Stimulated activated CD8-positive, alpha-beta memory T cell treated with anti-CD3 and anti-CD28 coated beads, Interleukin-15, amount 100 ng/mL, for 1 hour (primary cell): ENCODE measurements at places on chromosomes 11 and 22.
A peak's percentile ranks its signal among the peaks of the same experiment; 100 is the strongest.

GRCh38 chr11:21771097-21771496 is 421.8 kb upstream of the ANO5 start:
- DNase-seq: no peak

GRCh38 chr11:45155627-45156180 is 9.3 kb downstream of the PRDM11 start:
- DNase-seq: no peak

DNA sequence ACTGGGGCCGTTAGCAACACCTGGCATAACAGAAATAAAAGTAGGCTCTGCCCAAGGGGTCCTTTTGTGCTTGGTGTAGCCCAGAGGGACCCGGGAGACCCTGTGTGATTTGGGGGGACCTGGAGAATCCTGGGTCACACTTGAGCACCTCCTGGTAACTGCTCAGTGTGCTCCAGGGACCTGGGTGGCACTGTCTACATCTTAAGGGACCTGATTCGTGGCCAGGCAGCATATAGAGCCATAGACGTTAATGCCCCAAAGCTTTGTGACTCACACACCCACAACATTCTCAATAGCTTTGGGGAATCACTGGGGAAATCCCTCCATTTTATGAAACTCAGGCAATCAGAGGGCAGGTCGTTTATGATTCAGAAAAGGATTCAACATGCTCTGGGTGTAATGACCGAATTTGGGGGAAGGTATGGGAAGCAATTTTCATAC is 3.6 kb upstream of the IGF2 start:
- DNase-seq: no peak

- DNase-seq: no peak
Measured at GRCh38 chr11:3604167-3604566, 37.6 kb downstream of the ART5 start.

DNA sequence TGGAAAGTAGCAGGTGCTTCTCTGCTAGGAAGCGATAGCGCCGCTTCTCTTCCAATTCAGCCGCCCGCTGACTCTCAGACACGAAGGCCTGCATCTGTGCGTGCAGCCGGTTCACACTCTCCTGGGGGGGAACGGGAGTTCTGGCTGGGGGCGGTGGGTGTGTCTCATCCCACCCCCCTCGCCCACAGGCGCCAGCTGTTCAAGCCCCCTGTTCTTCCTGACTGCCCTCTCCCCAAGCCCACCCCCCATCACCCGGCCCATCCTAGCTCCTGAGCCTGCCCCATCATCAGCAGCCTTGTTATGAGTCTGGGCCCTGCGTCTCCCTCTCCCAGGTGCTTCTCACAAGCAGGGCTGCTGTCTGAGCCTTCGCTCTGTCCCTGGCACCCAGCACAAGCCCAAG is 13.1 kb upstream of the SLC16A8 start:
- no peak for DNase-seq

DNA sequence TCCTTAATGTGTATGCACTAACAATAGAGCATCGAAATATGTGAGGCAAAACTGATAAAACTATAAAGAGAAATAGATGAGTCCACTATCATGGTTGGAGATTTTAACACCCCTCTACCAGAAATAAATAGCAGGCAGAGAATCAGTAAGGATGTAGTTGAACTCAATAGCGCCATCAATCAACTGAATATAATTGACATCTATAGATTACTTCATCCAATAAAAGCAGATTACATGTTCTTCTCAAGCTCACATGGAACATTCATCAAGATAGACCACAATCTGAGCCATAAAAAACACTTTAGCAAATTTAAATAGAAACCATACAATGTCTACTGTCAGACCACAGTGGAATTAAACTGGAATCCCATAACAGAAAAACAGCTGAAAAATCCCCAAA is 46.9 kb upstream of the NUP160 start:
- no peak for DNase-seq

DNA sequence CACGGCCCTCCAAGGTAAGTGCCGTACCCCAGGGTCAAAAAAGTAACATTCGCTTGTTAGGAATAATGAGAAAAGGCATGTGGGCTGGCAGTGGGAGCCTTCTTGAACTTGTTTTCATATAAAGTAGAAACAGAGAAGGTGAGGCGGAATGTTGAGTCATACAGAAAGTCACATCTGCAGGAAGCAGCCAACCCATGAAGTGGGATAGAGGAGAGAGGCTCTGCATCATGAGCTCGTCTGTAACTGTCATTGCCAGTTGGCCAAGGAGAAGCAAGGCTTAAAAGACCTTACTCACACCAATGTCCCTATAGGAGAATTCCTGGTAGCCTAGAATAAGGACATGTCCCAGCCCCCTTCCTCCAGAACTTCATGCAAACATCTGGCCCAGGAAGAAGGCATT is 253.3 kb downstream of the BUD13 start:
- DNase-seq: no peak

DNA sequence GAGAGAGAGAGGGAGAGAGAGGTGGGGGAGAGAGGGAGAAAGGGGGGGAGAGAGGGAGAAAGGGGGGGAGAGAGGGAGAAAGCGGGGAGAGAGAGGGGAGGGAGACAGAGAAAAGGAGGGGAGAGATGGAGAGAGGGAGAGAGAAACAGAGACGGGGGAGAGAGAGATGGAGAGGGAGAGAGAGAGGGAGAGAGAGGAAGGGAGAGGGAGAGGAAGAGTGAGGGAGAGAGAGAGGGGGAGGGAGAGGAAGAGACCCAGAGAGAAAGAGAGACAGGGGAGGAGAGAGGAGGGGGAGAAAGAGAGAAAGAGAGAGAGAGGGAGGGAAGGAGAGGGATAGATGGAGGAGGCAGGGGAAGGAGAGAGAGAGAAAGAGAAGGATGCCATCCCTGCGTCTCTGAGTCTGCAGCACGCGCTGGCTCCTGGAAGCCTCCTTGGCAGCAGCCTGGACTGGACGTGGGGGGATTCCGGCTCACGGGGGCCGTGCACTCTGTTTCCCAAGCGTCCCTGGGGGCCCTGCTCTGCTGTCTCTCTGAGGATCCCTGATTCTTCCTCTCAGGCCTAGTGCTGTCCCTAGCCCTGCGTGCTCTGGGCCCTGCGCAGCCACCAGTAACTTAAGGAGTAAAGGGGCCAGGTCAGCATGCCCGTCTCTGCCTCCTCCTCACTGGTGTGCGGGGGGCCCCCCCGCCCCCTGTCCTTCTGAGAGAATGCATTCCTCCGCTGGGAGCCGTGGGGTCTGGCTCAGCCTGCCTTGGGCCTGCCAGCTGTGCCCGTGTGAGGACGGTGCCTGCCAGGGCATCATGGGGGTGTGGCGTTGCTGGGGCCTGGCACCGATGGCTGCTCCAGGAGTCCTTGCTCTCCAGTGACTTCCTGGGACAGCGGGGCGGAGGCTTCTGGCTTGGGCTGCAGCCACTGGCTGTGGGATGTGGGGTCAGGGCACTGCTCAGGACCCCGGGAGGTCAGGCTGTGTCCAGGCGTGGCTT is 429.5 kb downstream of the TBC1D22A start:
- DNase-seq: no peak

DNA sequence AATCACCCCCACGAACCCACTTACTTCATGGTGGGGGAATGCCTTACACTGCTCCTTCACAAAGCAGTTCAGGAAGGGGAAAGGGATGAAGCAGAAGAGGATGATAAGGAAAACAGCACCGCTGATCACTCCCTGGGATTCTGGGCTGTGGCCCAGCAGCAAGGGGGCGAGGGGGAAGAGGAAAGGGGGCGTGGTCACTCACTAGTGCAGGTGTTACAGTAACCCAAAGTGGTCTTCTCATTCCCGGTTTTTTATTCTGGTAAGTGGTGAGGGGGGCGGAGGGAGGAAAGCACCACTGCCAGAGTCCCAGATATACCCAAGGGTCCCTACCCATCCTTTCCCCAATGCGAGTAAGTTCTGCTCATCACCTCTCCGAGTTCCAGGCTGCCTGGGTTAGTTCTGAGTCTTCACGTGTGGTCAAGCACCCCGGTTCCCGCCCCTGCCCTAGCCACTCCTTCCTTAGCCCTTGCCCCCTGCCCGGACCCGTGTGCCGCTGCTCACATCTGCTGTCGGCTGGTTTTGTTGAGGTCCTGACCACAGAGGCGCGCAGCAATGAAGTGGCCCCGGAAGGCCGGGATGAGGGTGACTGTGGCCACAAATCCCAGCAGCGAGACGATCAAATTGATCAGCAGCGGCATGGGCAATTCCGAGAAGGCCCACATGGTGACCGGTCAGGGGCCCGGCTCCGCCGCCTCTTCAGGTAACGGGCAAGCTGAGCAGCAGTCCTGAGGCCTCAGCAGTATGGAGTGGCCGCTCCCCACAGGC is 477 bp downstream of the DPAGT1 start:
- no peak for DNase-seq

DNA sequence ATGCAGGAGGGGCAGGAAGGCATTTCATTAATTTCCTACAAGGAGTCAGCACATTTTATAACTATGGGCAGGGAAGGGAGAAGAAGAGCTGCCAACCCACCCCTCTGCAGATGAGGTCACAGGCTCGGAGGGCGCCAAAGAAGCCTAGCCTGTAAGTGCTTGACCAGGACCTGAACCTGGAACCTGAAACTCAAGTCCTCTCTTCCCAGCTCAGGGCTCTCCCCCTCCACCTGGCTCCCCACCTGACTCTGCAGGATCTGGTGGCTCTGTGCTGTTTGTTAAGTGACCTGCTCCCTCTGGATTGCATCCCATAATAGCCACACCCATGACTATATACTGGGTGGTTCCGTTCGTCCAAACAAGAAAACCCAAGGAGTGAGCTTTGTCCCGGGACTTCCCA is 27.3 kb downstream of the SCGB1A1 start:
- no peak for DNase-seq

- DNase-seq: no peak
Measured at GRCh38 chr11:58924230-58924629, 15.1 kb upstream of the GLYATL1 start.

DNA sequence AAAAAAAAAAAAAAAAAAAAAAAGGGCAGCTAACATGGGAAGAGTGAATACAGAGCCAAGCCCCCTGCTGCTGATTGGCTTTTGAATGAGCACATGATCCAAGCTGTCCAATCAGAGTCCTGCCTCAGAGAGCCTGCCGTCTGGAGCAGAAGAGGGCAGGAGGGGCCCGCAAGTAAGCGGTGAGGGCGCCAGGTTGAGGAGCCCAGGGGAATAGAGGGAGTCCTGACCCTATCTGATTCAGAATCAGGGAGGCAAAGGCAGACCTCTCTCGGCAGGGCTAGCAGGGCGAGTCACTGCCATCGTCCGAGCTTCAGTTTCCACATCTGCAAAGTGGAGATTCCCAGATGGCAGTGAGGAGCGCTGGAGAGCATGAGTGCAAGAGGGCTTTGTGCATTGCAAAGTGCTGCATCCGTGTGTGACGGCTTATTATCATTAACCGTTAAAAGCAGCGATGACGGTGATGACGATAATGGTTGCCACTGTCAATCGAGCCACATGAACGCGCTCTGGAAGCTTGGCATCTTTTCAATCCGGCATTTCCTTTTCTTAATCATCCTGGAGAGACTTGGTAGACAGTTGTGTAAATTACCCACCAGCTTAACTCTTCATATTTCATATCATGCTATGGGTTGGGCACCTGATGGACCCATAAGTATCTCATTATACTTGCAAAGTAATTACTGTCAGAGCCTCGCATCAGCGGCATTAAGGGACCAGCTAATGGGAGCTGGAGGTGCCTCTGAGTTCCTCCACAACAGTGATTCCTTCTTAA is 68.6 kb upstream of the ATXN10 start:
- DNase-seq: no peak

GRCh38 chr22:42883121-42883520 is 26.0 kb upstream of the ARFGAP3 start:
- DNase-seq: no peak

- DNase-seq: no peak
Measured at GRCh38 chr11:110327508-110327907, 31.1 kb upstream of the RDX start.

DNA sequence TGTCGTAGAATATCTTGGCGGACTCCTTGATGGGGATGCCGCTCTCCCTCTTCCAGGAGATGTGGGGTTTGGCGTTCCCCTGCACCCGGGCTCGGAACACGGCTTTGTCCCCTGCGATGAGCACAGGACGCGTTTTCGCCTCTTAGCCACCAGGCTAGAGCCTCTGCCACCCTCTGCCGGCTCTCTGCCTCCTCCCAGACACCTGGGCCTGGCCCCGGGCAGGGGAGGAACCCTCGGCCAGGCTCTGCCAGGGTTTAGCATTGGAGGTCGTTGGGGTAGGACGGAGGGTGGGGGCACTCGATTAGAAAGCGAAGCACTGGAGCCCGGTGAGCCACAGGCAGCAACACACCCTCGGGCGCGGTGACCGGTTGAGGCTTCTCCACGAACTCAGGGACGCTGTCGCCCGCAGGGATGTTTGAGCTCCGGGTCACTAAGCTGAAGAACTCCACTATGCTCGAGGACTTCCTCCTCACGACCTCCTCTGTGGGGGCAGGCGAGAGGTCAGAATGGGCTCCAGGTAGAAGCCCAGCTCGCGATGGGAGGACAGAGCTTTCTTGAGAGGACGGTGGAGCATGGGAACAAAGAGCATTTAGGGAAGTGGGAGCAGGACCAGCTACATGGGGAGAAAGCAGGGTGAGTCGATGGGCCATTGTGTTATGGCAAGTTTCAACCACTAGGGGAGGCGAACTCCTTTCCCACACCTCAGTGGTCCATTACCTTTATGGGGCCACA is 4.3 kb downstream of the IGSF22 start:
- DNase-seq: peak; percentile 28

DNA sequence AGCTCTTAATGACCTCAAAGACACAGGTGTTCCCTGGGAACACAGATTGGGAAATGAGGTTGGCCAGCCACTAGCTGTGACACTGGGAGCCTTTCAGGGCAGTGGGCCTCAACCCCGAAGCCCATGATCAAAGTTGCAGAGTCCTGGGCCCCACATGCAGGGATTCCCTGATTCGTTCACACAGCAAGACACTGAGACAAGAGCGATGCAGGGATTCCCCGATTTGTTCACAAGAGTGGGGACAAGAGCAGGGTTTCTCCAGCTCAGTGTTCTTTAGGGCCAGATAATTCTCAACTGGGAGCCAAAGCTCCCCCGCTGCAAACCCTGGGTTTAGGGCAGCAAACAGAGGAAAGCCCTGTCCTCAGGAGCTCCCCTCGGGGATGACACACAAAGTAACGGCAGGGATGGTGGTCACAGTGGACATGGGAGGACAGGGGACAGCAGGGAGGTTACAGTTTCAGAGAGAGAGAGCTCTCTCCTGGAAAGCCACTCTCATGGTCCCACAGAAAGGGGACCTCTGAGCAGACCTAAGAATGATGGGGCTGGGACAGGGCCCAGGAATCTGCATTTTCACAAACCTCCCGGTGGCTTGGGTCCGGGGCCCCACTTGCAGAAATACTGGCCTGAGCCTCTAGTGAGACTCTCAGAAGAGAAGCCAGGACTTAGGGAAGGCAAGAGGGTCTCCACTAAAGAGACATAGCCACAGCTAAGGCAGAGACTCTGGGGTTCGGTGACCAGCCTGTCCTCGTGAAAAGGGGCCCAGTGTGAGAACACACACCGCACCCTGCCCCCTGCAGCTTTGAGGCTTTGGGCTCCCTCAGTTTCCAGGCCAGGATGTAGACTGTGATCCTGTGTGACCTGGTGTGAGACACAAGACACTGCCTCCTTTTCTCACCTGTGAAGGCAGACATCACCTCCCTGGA is 7.4 kb upstream of the GNAZ start:
- DNase-seq: no peak
